ENCODE measurements at places on chromosomes 6 and 20. TPM values are rescaled to one million over a fixed set of nuclear protein-coding genes. Genes with fewer than 3 reads are reported as not detected.

The RIMS4 gene
- total RNA-seq: 8.2 TPM

The GRM1 gene
- total RNA-seq: 0.41 TPM

DNA sequence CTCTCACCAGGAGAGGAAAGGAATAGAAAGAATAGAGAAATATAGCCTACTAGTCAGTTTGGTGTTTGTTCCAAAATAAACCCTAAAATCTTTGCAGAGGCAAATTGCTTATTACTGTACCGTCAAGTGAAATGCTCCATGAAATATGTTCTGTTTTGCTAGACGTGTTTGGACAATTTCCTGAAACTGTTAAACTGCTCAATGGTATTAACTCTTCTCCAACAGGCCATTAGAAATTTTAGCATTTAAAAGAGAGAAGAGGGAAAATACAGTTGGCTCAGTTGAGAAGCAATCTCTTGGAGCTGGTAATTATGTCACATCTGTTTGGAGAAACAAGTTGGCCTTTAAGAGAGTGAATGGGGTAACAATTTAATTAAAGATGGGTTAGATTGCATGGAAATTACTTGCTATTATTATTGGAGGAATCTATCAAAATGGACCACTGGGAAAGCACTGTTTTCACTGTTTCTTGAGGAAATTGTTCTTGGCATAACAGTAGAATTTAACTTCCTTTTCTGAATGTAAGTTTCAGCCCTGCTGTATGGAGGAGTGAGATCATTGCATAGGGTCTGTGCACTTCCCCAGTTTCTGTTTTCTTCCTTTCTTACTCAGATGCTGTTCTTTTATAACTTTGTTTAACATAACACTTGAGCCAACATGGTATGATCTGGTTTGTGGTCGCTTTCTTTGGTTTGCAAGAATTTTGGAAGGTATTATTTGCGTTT lies 373.6 kb downstream of the PLCB1 start:
- no peak overlapping the region for H3K4me3 ChIP-seq
- no peaks in the 10 kb centered on the region for H3K27me3 ChIP-seq
- no peak for DNase-seq
- H3K36me3 ChIP-seq: no peaks in the 10 kb centered on the region

The VSX1 gene
- total RNA-seq: not detected
